ENCODE measurements at places on chromosomes 4 and X. TPM values are rescaled to one million over a fixed set of nuclear protein-coding genes. Genes with fewer than 3 reads are reported as not detected.

The MTMR1 gene
- 9.4 TPM for polyA plus RNA-seq

The LCORL gene
- polyA plus RNA-seq, result 4.1 TPM

The CFP gene
- 3.4 TPM for polyA plus RNA-seq

- DNase-seq, result no peak
Measured at GRCh38 chrX:133454491-133454914, 39.2 kb upstream of the GPC4 start.

DNA sequence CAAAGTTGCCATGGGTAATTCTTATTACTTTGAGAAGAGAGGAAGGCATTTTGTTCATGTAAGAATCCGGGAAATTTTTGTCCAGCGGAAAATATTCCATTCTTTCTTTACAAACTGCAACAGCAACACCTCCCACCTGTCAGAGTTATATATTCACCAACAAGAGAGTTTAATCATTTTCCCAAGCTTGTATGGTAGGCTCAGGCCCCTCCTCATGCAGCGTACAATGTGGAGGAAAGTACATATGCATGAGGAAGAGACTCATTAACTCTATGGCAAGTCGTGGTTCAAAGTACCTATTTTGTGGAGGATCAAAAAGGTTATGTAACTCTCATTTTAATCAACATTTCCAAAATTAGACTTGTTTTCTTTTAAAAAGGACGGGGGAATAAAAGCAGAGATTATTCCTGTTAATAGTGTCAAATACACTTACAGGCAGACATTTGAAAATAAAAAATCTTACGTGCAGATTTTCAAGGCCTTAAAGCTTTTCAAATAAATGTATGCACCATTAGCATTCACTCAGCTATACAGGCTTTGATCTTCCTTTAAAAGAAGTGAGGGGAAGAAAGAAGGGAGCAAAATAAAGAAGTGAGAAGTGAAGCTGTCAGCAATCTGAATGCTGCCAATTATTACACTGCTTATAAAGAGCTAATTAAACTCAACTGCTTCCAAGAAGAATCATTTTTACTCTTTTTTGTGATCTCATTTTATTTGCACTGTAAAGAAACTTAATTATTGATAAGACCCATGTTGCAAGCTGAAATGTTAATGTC lies 204.8 kb downstream of the FAT4 start:
- no peak for DNase-seq

DNA sequence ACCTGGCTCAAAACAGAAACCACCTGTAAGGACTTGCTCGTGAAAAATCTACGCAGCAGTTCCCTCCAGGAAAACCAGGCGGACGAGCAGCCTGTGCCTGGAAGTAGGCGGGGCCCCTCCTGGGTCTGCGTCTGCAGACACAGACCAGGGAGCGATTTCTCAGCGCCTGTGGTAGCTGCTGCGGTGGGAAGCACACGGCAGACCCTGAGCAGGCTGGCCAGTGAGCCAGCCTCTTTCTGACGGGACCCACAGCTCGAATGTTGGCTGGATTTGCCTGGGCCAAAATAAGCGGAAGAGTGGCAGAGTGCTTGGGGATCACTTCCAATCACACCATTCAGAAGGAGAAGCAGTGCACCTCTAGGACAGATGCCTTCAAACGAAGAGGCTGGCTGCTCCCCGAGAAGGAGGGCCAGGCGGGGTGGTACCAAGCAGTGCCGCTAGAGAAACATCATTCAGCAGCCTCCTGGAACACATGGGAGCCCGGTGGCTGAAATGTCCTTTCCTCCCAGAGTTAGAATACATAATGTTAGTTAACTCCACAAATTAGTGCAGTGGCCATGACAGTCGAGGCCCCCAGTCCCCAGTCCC lies 85.9 kb downstream of the GATB start:
- peak; percentile 90 for DNase-seq

DNA sequence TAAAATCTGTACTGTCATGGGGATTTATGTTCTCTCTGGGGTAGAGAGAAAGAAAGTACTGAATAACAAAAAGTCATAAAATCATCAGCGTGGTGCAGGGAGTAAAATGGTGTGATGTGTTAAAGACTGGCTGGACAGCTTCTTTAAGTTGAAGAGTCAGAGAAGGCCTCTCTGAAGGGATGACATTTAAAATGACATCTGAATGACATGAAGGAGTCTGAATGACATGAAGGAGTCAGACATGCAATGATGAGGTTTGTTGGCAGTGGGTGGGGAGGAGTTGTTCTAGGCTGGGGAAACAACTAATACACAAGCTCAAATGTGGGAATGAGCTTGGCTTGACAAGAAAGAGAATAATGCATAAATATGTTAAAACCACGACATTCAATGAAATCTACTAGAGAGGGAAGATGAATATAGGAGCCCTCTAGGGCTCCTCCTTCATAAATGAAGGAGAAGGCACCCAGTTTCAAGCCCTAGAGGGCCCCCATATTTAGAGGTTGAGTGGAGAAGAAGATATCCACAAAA lies 63.9 kb upstream of the KIT start:
- DNase-seq, result no peak

- DNase-seq, result no peak
Measured at GRCh38 chrX:21711129-21711847, 46.6 kb downstream of the SMPX start.

DNA sequence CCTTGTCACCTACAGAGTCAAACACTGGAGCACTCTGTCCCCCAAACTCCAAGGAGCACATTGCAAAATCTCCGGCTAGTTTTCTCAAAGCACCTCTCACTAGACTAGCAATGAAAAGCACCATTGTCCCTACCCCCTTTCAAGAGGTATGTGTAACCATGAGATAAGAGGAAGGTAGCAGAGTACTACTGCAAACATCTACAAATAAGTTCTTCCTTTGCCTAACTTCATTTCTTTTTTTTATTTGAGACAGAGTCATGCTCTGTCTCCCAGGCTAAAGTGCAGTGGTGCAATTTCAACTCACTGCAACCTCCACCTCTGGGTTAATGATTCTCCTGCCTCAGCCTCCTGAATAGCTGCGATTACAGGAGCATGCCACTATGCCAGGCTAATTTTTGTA lies 17.7 kb downstream of the PPP4R3C start:
- DNase-seq, result no peak
